Myometrial cell (primary cell): ENCODE measurements at places on chromosomes 12 and 14. TPM values are rescaled to one million over a fixed set of nuclear protein-coding genes. Genes with fewer than 3 reads are reported as not detected.

The KCNJ8 gene
- total RNA-seq, result 4.6 and 5.0 TPM in 2 replicates

The TDRD9 gene
- under 0.01 and 0.71 TPM in 2 replicates for total RNA-seq

The ANO2 gene
- total RNA-seq, result not detected in 2 replicates

The NEUROD4 gene
- total RNA-seq, result not detected in 2 replicates

The A2ML1 gene
- total RNA-seq, result not detected in 2 replicates
